ENCODE measurements at places on chromosomes 13 and 19. TPM values are rescaled to one million over a fixed set of nuclear protein-coding genes. Genes with fewer than 3 reads are reported as not detected.

The SLAIN1 gene
- 12.1 TPM for total RNA-seq

The LILRA6 gene
- not detected for total RNA-seq

The IGSF23 gene
- total RNA-seq, result not detected

The CNFN gene
- not detected for total RNA-seq

The SPTBN4 gene
- 4.2 TPM for total RNA-seq

The CNN2 gene
- 187 TPM for total RNA-seq

The HSPB6 gene
- 0.99 TPM for total RNA-seq

The SHANK1 gene
- not detected for total RNA-seq

The ATP13A1 gene
- total RNA-seq, result 83.0 TPM

The IGFL3 gene
- not detected for total RNA-seq

The KLF1 gene
- total RNA-seq, result 0.46 TPM

The ZNF667 gene
- 2.7 TPM for total RNA-seq

DNA sequence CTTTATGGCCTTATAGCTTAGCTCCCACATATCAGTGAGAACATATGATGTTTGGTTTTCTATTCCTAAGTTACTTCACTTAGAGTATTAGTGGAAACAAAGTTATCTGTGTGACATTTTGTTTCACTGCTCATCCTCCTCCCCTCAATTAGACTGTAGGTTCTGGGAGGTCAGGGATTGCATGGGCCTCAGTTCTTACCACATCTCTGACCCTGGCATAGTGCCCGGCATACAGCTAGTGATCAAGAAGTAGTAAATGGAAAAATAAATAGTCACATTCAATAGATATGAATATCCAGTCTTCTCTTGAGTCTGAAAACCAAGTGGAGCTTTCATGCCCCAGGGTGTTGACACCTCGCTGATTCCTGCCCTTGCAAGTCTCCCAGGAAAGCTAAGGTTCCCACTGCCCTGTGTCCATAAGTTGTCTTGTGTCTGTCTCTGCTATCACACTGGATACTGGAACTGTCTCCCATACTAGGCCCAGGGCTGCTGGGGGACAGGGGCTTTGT lies 249.5 kb upstream of the TSHZ3 start:
- no peak for DNase-seq

GRCh38 chr13:108460746-108461145 lies 168.7 kb upstream of the MYO16 start:
- no peak for DNase-seq

DNA sequence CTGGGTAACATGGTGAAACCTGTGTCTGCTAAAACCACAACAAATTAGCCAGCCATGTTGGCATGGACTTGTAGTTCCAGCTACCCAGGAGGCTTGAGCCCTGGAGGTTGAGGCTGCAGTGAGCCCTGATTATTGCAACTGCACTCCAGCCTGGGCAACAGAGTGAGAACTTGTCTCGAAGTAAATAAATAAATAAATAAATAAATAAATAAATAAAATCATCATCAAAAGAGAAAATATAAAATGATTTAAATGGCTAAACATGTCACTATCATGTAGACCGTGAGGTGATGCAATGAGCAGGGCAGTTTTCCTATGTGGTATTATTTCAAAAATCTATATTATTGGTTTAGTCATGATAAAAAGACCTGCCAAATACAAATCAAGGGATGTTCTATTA lies 2074.3 kb downstream of the PCDH9 start:
- DNase-seq, result no peak

DNA sequence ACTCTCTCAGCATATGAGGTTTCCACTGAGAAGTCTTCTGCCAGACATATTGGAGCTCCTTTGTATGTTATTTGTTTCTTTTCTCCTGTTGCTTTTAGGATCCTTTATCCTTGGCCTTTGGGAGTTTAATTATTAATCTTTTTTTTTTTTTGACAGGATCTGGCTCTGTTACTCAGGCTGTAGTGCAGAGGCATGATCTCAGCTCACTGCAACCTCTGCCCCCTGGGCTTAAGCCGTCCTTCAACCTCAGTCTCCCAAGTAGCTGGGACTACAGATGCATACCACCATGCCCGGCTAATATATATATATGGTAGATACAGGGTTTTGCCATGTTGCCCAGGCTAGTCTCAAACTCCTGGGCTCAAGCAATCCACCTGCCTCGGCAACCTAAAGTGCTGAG lies 6.6 kb upstream of the CYP4F3 start:
- no peak for DNase-seq

DNA sequence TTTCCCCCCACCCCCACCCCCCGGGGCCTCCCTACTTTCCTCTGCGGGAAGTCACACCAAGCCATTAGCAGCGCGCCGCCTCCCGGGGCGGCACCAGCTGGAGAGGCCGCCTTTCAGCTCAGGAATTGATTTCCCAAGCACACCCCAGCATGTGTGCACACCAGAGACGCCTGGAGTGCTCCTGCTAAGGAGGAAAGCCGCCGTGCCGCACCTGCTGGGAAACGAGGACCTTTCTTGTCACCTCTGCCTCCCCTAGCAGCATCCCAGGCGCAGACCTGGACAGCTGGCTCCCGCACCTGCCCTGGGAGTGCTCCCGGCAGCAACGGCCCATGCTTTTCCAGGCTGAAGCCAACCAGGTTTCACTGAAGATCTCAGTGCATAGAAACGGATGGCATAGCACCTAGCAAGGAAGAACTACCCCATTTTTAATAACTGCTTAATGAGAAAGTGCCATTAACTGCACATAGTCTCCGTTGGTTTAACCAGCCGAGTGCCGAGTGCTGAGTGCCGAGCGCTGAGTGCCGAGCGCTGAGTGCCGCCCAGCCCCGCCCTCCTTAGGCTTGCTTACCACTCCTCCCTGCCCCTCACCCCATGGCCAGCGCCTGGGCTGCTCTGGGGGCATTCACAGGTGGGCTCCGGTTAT lies 165.0 kb downstream of the USP12 start:
- no peak for DNase-seq

GRCh38 chr13:101127741-101128353 lies 288.5 kb downstream of the NALCN start:
- no peak for DNase-seq

- DNase-seq, result no peak
Observed at GRCh38 chr13:27961227-27962085, 7.7 kb downstream of the CDX2 start.

DNA sequence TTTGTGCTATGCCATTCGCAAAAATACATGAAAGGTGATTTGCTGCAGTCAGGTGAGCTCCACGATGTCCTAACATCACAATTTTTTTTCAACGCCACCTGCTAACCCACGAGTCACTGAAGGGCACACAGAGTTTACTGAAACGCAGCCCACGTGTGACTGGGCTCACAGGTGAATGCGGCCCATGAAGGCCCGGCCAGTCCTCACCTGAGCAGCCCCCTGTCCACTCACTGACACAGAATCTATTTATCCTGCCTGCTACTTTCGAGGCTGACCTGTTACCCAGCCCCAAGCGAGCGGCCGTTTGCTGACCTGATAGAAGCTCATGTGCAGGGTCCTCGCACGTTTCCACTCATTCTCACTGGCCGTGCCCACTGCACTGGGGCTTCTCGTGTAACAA lies 121.9 kb upstream of the SOX1 start:
- DNase-seq, result no peak

GRCh38 chr13:66424422-66424821 lies 805.7 kb downstream of the PCDH9 start:
- DNase-seq, result no peak

DNA sequence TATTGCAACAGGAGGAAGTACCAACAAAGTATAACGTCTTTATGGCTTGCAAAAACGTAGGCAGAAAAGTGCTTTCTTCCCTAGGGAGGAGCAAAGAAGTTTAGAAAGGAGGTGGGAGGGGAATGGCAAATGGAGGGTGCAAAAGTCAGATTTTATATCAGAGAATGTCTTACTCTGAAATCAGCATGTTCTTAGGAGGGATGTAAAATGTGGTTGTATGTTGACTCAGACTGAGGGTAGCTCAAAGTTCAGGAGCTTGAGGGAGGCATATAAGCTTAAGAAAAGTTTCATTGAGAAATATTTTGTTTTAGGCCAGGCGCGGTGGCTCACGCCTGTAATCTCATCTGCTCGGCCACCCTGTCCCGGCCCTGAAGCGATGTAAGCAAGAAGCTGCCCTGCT lies 1.7 kb downstream of the ZNF90 start:
- DNase-seq, result no peak

DNA sequence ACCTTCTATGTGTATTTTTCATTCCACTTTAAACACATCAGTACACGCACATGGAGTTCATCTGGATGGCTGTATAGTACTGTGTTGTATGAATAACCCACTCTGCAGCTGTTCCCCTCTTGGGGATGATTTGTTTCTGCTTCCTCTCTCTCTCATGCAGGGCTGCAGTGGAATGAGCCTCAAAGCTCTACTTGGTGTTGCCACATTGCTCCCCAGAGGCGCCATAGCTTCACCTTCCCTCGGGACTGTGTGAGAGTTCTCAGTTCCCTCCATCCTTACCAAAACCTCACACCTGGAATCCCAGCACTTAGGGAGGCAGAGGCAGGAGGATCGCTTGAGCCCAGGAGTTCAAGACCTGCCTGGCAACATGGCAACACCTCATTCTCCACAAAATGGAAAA lies 28.4 kb upstream of the GPR183 start:
- no peak for DNase-seq

DNA sequence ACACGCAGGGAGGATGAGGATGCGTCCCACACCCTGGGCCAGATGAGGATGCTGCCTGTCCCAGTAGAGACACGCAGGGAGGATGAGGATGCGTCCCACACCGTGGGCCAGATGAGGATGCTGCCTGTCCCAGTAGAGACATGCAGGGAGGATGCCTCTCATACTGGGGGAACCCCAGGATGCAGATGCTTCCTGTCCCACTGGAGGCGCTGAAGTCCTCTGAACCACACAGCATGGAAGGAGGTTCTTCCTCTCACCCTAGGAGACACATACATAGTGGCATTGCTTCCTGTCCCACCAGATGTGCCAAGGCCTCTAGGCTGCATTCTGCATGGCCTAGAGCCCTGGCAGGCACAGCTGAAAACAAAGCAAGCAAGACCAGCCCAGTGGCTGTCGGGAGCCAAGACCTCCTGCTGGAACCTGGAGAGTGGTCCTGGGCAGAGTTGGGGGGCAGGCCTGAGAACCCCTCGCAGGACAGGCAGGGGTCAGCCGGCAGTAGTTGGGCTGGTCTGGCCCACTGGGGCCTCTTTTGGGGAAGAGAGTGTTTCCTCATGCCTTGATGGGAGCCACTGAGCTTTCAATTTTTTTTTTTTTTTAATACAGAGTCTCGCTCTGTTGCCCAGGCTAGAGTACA lies 4.3 kb downstream of the HPN start:
- peak; percentile 50 for DNase-seq

DNA sequence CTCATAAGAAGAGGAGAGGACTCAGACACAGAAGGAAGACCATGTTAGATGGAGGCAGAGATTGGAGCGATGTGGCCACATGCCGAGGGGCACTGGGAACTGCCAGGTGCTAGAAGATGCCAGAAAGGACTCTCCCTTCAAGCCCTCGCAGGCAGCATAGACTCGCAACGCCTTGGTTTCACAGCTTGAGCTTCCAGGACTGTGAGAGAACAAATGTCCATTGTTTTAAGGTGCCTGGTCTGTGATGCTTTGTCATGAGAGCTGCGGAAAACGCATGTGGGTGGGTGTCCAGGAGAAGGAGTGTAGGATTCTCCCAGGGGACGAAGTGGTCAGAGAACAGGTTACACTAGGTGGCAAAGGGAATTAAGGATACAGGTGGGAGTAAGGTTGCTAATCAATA lies 125.9 kb upstream of the USP29 start:
- no peak for DNase-seq

DNA sequence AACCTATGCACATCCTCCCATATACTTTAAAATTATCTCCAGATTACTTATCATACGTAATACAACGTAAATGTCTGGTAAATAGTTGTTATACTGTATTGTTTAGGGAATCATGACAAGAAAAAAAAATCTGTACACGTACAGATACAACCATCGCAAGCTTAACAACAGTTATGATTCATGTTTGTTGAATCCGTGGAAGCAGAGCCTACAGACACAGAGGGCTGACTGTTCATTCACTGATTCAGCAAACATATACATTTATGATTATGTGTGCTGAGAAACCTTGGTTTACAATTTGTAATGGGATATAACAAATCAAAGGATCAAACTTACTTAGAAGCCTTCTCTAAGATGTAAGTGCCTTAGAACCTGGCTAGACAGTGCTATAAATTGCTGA lies 1.5 kb downstream of the ZNF260 start:
- no peak for DNase-seq

DNA sequence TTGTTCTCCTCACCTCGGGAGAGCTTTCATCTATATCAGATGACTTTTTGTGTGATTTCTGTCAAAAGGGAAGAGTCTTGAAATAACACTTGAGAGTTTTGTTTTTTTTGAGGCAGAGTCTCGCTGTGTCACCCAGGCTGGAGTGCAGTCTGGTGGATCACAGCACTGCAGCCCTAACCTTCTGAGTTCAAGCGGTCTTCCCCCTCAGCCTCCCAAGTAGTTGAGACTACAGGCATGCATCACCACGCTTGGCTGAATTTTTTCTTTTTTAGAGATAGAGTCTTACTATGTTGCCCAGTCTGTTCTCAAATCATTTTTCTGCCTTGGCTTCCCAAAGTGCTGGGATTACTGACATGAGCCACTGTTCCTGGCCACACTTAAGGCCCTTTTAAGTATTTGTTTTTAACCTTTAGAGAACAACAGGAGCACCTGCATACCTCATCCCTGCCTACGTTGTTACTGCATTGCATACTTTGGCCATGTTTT lies 11.4 kb downstream of the NDFIP2 start:
- peak; percentile 66 for DNase-seq

GRCh38 chr19:6737873-6738786 lies 750 bp upstream of the GPR108 start:
- DNase-seq, result peak; percentile 74

- DNase-seq, result no peak
Observed at GRCh38 chr13:63449550-63449949, 2033.9 kb upstream of the PCDH20 start.

- peak; percentile 87 for DNase-seq
Observed at GRCh38 chr19:48419158-48419920, 25.9 kb downstream of the GRIN2D start.

DNA sequence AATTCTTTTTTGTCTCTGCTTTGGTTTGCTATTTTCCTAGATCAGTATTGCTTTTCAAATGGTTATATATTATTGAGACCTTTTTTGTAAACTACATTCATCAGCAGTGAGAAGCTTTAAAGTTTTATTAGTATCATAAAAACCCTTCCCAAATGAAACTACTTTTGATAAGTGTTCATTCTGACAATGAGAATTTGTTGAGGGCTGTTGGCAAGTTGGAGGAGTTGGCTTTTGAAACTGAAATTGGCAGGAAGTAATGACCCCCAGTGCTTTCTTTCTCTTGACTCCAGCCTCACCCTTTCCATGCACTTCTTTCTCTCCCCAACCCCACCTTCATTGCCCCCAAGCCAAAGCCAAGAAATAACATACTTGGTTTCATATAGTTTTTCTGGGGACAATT lies 113.8 kb downstream of the ZIC5 start:
- no peak for DNase-seq

- DNase-seq, result no peak
Observed at GRCh38 chr13:29619995-29620394, 24.5 kb upstream of the SLC7A1 start.

GRCh38 chr19:12918253-12918652 lies 840 bp downstream of the SYCE2 start:
- no peak for DNase-seq

- DNase-seq, result no peak
Observed at GRCh38 chr13:110624766-110625756, 9.7 kb downstream of the NAXD start.

Data from activated naive CD4-positive, alpha-beta T cell treated with anti-CD3 and anti-CD28 coated beads, Interleukin-2, amount 50 U/mL, for 72 hours (primary cell).